Right renal cortex interstitium (tissue), 3 donors: ENCODE measurements at places on chromosomes 1 and 21. TPM values are rescaled to one million over a fixed set of nuclear protein-coding genes. Genes with fewer than 3 reads are reported as not detected.

RPE65 gene
- polyA plus RNA-seq = 0.14 TPM

DNALI1 gene
- polyA plus RNA-seq = 66.9 TPM

GRCh38 chr1:7453038-7453437 is 318.1 kb upstream of the VAMP3 start:
- no peak for DNase-seq

DNA sequence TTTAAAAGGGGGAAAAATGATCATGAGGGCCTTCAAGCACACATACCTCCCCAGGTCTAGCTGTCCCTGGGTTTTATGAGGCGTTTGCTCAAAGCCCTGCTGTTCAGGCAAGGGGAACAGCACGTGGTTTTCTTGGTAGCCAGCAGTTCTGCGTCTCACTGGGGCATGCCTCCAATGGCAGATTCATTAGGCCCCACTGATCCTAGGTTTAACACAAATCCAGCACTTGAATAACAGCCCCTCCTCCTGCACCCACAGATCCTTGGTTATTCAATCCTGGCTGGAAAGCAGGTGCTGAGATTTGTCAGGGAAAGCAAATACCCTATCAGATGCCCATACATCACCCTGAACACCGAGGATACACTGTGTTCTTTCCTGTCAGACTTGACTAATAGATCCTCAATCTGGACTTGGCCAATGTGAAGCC is 106.4 kb downstream of the ZC3H11B start:
- DNase-seq = no peak

DNA sequence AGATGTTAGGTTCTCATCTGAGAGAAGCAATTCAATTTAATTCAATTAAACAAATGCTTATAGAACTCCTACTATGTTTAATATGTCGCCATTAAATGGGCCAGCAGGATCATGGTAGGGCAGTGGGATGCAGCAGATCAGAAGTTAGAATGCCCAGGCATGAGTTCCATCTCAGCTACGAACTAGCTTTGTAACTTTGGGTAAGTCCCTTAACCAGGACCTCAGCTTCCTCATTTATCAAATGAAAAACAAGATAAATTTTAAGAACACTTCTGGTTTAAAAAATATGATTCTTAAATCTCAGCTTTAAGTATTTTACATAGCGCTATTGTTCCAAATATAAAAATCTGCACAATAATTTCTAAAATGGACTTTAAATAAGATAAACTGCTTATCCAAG is 67.5 kb upstream of the GFI1 start:
- DNase-seq = no peak

DNA sequence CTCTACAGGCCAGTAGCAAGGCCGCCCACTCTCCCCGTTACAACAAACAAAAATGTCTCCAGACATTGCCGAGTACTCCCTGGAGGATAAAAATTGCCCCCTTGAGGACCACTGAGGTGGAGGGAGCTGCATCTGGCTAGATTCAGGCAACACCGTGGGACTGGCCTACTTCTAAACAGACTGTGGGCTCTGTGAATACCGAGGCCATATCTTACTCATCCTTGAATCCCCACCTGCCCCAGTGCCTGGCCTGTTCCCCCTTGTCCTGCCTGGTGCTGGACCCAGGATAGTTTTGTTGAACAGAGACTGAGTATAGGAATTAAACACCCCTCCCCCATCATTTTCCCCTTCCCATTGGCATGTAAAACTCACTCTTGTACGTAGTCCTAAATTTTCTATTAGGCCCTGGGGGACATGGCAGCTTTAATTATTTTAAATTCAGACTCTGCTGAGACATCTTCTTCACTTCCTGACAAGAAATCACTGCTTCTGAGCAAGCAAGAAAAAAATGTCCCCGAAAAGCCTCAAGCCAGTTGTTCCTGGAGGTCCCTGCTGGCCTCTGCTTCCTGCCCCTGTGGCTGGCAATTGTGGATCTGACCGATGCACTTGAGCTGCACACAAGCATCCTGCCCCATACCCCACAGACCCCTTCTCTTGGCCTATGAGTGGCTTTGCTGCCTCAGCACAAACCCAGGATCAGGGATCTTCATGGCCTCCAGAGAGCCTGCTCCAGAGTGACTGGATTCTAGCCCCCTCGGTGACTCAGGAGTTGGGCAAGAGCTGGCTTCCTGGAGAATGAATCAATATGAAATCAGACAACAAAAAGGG is 111.0 kb downstream of the ACTL8 start:
- no peak for DNase-seq

DNA sequence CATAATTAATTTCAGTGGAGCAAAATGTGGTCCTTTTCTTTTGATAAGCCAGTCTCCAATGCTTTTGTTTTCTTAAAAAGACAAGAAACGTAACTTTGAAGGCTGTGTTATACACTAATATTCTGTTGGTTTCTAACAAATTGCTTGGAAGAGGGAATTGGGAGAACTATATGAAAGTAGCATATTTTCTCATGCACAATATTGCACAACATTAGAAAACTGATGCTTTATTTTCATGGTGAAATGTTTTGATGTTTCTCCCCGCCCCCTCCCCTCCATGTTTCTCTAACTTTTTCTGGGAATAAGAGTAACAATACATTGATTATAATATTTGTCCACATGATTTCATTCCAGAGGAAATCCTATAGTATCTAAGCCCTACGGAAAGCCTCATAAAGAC is 115.4 kb downstream of the OLFML2B start:
- no peak for DNase-seq

FYB2 gene
- polyA plus RNA-seq = 1.2 TPM

DNA sequence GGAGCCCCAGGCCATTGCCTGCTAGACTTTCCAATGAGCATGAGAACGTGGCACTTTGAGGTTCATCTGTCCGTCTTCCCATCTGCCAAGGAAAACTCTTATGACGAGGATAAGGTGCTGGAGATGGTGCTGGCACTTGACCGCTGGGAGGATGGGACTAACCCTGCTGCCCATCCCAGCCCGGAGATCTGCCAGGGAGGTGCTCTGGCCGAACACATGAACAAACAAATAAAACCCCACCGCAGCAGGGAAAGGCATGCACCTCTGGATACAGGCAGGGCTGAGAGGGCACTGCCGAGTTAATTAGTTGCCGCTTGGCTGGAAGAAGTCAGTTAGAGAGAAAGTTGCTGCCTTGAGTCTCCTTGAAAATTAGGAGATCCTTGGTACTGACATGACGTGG is 308.4 kb downstream of the AJAP1 start:
- no peak for DNase-seq

PLEKHO1 gene
- polyA plus RNA-seq = 45.6 TPM

RNU1-1 gene
- polyA plus RNA-seq = not detected

GRCh38 chr1:92043621-92044020 is 13.8 kb downstream of the EPHX4 start:
- no peak for DNase-seq

GRCh38 chr1:168019407-168019806 is 82.5 kb upstream of the MPC2 start:
- no peak for DNase-seq
